ENCODE measurements at places on chromosomes 5 and 9. TPM values are rescaled to one million over a fixed set of nuclear protein-coding genes. Genes with fewer than 3 reads are reported as not detected.
A peak's percentile ranks its signal among the peaks of the same experiment; 100 is the strongest.

GRCh38 chr5:155434681-155435080 lies 421.1 kb downstream of the KIF4B start:
- DNase-seq = no peak

- no peak for DNase-seq
Measured at GRCh38 chr5:22998774-22999173, 145.6 kb upstream of the CDH12 start.

GRCh38 chr5:98415663-98416062 lies 357.8 kb upstream of the RGMB start:
- no peak for DNase-seq

DNA sequence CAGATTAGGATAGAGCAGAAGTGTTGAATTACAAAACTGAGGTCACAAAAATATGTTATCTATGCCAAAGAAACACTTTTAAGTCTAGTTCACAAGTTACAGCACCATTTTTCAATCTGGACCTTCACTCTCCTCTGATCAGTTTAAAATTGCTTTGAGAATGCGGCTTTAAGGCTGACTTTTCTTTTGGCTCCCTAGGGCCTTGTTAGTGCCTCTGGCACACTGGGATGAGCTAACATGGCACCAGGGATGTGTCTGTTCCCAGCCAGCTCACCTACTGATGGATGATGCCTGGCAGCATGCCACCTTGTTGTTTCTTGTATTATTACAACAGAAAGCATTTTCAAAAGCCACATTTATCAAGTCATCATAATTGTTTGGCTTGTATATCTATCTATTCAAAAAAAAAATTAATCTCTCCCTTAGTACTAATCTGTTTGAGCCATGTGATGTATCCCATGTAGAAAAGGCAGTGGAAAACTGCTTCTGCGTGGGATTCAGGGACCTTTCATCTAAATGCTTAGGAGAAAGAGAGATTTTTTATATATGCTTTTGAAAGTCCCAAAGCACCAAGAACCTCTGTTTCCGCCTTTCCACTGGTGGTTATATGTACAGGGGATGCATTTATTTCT lies 46.6 kb downstream of the ADAMTSL1 start:
- DNase-seq = no peak

GRCh38 chr9:72025906-72026305 lies 34.5 kb downstream of the C9orf57 start:
- no peak for DNase-seq

GRCh38 chr9:20684875-20685696 lies 1.0 kb downstream of the FOCAD start:
- no peak for DNase-seq

- DNase-seq = no peak
Measured at GRCh38 chr5:66012271-66012670, 85.9 kb downstream of the ERBIN start.

- no peak for DNase-seq
Measured at GRCh38 chr5:15741591-15741990, 241.6 kb downstream of the FBXL7 start.

- DNase-seq = no peak
Measured at GRCh38 chr9:36423206-36423605, 23.1 kb upstream of the RNF38 start.

GRCh38 chr9:76595645-76596044 lies 136.7 kb downstream of the GCNT1 start:
- no peak for DNase-seq

DNA sequence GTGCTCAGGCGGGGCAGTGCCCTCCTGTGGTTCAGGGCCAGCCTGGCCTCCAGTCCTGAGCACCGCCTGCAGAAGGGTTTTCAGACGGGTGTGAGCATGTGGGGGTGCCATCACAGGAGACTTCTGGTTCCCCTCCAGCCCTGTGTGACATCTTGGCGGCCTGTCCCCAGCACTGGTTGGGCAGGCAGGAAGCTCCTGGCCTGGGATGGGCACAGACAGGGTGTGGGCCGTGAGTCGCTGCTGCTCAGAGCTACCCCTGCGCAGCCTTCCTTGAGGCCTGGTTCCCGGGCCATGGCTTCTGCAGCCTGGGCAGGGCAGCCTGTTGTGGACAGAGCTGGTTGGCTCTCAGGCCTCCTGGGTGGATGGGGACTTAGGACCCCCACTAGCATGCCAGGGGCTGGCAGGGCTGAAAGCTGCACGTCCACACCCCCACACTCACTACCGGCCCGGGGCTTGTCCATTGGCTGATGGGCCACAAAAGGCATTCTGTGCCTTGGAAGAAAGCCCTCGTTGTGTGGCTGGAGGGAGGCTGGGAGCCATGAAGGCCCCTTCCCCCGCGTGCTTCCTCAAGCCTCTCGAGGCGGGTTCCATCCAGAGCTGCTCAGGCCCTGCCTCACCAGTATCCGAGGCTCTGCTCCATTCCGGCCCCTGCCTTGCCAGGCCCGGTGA lies 58.7 kb downstream of the RXRA start:
- no peak for DNase-seq

DNA sequence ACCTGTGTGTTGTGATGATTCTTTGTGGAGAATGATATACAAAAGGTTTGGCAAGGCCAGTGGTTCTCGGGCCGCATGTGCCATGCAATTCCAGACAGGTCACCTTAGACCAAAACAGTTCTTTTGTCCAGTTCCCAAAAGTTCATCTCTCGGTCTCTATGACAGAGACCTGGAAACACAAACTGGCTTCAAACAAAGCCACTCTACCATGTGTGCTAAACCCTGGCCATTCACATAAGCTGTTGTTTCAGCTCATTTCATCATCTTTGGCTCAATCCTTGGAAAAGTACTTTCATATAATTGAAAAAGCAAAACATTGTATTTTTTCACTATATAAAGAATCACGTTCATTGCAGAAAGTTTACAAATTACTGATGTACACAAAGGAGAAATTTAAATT lies 210.5 kb upstream of the SEMA6A start:
- DNase-seq = no peak

GRCh38 chr5:142551338-142552067 lies 134.4 kb downstream of the FGF1 start:
- no peak for DNase-seq

DNA sequence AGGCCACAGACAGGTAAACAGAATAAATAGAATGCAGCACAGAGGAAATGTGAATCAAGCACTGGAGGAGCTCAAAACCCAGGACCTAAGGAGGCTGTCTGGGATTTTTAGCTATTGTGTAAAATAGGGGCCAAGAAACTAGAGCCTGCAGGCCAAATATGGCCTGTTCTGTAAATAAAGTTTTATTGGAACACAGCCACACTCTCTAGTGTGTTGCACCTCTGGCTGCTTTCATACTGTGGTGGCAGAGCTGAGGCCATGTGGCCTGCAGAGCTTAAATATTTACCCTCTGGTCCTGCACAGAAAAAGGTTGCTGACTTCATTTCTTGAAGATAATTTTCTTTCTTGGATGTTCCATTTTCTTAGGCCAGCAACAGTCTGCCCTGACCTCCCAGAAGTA lies 136.4 kb downstream of the WDR41 start:
- no peak for DNase-seq

GRCh38 chr5:79133121-79133656 lies 21.6 kb downstream of the BHMT start:
- peak; percentile 48 for DNase-seq

DNA sequence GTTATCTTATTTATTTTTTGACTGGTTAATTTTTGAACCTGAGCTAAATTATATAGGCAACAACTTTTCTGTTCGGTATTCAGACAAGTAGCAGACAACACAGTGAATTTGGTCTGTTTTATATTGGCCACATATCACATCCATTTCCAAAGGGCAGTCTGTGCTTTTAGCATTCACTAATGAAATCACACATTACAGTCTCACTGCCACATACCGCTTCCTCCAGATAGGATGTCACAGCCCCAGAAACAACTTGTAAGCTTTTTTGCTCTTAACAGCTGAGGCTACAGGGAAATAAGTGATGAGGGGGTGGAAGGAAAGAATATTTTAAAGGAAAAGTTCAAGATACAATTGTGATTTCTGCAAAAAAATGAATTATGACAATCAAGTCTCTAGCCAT lies 140.6 kb downstream of the PLCXD3 start:
- no peak for DNase-seq

- no peak for DNase-seq
Measured at GRCh38 chr9:97873425-97873824, 20.4 kb downstream of the FOXE1 start.

DPYSL3 gene
- not detected for total RNA-seq

SLC25A48 gene
- total RNA-seq = not detected

ZFP2 gene
- total RNA-seq = 0.49 TPM

Measured in CD4-positive, alpha-beta T cell (primary cell).